Kasumi-1 (cell line): ENCODE measurements at places on chromosomes 1 and 21.
A peak's percentile ranks its signal among the peaks of the same experiment; 100 is the strongest.

GRCh38 chr1:230531103-230531502 is 105.0 kb upstream of the PGBD5 start:
- DNase-seq: no peak

DNA sequence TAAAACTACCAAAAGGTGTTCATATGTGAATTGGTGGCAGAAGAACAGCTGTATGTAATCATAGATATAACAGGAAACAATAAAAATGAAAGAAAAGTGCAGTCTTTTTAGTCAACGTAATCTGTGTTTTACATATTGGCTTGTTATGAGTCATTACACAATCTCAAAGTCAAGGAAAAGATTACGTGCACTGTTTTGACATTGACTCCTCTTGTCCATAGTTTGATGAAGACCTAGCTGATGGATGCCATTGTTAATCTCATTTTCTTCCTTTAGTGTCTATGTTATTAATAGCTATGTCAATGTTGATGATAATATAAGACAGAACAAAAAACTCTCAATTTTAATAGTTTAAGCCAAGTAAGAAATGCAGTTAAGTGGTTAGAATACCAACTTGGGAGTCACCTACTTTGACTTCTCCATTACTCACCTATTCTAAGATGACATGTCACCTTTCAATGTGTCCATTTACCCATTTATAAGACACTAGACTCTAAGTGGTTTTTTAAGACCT is 84.5 kb upstream of the SAMSN1 start:
- no peak for DNase-seq

- DNase-seq: no peak
Observed at GRCh38 chr1:58762806-58763205, 21.0 kb downstream of the JUN start.

GRCh38 chr1:51472359-51472758 is 46.7 kb downstream of the EPS15 start:
- peak; percentile 70 for DNase-seq

- DNase-seq: no peak
Observed at GRCh38 chr1:23546897-23547584, 12.3 kb downstream of the ID3 start.

GRCh38 chr1:214570442-214570841 is 19.0 kb upstream of the PTPN14 start:
- no peak for DNase-seq

DNA sequence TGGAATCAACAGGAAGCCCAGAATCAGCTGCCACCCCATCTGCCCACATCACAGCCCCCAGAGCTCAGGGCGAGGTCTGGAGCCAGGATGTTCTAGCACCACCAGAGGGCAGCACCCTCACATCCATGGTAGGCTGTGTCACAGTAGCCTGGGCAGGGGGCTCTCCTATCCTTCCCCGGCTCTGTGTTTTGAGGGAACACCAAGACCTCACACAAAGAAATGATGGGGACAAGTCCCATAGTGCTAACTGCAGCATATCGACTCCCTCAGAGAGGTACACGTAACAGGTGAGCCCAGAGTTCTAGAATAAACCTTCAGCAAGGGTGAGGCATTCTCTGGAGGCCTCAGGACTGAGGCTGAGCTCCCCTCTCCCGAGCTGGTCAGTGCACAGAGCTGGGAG is 2.3 kb upstream of the KCNC4 start:
- DNase-seq: peak; percentile 56

- no peak for DNase-seq
Observed at GRCh38 chr1:174413632-174414031, 34.1 kb upstream of the GPR52 start.

GRCh38 chr21:40684726-40685125 is 162.2 kb downstream of the DSCAM start:
- DNase-seq: no peak

- DNase-seq: no peak
Observed at GRCh38 chr1:30700528-30701257, 22.7 kb downstream of the MATN1 start.

DNA sequence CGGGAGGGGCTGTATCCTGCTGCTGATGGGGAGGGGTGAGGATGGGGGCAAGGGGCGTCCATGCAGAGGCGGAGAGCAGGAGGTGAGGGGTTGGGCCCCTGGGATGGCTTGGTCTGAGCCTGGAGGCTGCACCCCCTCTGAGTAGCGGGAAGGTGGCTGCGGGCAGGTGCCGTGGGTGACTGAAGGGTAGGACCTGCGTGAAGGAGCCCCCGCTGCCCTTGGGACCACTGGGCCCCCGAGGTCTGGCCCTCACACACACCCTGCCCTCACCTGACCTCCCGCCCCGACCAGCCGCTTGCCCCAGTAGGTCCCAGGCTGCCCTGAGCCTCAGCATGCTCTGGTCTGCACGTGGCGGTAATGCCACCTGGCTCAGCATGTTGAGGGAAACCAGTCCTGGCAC is 12.8 kb upstream of the SKI start:
- no peak for DNase-seq

DNA sequence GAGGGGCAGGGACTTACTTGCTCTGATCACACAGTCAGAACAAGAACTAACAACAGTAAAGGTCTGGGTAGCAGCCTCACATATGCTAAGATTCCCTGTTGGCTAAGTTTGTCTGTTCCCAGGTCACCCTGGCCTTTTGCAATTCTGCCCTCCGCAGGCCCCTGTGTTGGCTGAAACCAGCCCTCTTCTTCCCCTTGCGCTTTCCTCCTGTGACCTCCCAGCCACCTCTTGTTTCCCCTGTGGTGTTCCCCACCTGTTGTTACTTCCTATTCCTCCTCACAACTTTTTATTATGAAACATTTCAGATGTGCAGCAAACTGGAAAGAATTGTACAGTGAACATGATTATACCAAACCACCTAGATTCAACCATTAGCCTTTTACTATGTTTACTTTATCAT is 23.4 kb downstream of the MAPKAPK2 start:
- peak; percentile 44 for DNase-seq

GRCh38 chr1:207034208-207034607 is 1.7 kb upstream of the C1orf116 start:
- DNase-seq: no peak

DNA sequence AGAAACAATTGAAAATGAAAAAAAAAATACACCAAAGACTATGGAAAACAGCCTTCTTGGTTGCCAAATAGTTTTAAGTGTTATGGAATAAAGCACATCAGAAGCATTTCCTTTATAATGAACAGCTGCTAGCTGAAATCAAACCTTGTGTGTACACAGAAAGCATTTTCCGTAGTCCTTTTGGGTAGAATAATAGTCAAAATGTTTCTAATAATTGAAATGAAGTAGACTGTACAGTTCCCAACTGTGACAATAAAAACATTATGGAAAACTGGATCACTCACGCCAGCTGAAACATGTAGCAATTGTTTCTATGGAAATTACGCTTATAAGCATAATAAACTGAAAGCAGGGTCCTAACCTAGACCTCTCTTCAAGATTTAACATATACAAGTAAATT is 856.3 kb upstream of the B3GALT2 start:
- no peak for DNase-seq

- DNase-seq: no peak
Observed at GRCh38 chr1:53111073-53111556, 31.3 kb downstream of the SLC1A7 start.

- DNase-seq: peak; percentile 25
Observed at GRCh38 chr1:15523104-15524020, 653 bp downstream of the CASP9 start.
